ENCODE measurements at places on chromosomes 4 and X. TPM values are rescaled to one million over a fixed set of nuclear protein-coding genes. Genes with fewer than 3 reads are reported as not detected.

The ATG4A gene
- 30.4 TPM for total RNA-seq

The MSANTD1 gene
- total RNA-seq: 0.19 TPM

The PGAM4 gene
- total RNA-seq: 0.28 TPM

The SSX2B gene
- not detected for total RNA-seq

The HGFAC gene
- total RNA-seq: 0.51 TPM

The PNCK gene
- total RNA-seq: not detected

The GASK1B gene
- total RNA-seq: 205 TPM

The DSPP gene
- total RNA-seq: not detected

The IQSEC2 gene
- 3.9 TPM for total RNA-seq

The CT45A5 gene
- total RNA-seq: not detected

The NUDT11 gene
- 0.74 TPM for total RNA-seq

The PPP2R2C gene
- 0.34 TPM for total RNA-seq

The C4orf17 gene
- total RNA-seq: not detected

The MXRA5 gene
- under 0.01 TPM for total RNA-seq

The ZFP42 gene
- total RNA-seq: 0.34 TPM

The PIGA gene
- 10.5 TPM for total RNA-seq

The OTC gene
- 2.4 TPM for total RNA-seq

The RASSF6 gene
- under 0.01 TPM for total RNA-seq

The MOSPD2 gene
- 18.8 TPM for total RNA-seq

All from dermis blood vessel endothelial cell (primary cell).